ENCODE measurements at places on chromosomes 11 and 22.

GRCh38 chr11:13287681-13288080 lies 10.1 kb downstream of the BMAL1 start:
- no peak for DNase-seq

DNA sequence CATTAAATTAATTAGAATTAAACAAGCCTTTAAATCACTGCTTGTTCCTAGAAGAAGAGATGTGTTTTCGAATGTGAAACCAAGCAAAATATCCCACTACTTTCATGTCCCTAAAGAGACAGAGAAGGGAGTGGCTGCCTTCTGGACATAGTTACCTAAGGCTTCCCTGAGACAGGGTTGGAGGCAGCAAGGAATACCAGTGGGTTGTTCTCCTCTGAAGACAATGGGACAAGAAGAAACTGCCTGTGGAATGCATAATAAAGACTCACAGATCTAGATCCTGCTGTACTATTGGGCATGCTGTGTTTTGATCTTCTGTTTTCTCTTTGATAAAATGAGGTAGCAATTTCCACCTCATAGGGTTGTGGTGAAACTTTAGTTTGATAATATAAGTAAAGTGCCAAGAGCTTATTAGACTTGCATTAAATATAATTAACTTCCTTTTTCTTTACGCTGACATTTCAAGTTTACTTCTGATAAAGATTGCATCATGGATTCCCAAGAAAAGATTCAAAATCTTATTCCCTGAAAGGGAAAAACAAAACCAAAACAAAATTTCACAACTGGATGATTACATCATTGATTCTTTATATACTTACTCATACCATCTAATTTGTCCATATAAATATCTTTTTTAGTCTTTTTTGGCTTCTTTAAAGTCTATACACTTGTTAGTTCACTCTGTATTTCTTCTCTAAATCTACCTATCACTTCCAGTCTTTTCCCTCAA lies 621.3 kb downstream of the ETS1 start:
- no peak for DNase-seq

DNA sequence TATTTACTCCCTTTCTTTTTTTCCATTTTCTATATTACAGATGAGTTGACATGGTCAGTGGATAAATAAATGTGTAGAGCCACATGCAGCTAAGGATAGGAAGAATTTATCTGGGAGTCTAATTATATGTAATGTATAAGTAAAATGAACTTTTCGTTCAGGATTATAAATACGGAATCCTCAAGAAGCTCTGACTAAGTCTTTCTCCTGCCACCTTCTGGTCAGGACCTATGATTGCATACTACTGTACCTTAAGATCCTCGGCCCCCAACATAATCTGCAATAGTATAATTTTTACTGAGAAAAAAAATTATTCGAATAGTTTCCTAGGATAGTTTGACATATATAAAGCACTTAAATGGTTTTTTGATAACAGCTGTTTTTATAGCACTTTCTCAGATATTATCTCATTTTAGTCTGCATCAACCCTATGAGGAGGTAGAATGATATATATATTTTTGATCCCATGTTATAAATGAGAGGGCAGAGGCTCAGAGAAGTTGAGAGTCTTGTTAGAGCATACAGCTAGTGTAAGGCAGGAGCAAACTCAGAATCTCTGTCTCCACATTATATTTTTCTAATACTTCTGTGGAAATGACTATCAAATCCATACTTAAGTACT lies 36.1 kb downstream of the CCDC90B start:
- DNase-seq, result no peak

- DNase-seq, result no peak
These were observed 13.9 kb downstream of the MGAT3 start for GRCh38 chr22:39470451-39471291.

DNA sequence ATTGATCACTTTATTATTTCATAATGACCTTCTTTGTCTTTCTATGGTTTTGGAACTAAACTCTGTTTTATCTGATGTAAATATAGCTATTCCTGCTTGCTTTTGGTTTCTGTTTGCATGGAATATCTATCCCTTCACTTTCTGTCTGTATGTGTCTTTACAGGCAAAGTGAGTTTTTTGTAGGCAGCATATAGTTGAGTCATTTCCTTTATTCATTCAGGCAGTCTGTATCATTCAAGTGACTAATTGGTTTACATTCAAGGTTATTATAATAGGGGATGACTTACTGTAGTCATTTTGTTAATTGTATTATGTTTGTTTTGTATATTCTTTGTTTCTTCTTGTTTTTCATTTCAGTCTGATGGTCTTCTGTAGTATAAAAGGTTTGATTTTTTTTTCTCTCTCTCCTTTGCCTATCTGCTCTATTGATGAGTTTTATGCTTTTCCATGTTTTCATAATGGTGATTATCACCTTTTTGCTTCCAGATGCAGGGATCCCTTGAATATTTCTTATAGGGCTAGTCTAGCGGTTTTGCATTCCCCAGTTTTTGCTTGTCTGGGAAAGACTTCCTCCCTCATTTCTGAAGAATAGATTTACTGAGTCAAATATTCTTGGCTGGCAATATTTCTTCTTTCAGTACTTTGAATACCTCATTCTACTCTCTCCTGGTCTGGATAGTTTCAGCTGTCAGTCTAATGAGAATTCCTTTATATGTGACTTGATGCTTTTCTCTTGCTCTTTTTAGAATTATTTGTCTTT lies 50.4 kb downstream of the GDPD4 start:
- peak; percentile 78 for DNase-seq

DNA sequence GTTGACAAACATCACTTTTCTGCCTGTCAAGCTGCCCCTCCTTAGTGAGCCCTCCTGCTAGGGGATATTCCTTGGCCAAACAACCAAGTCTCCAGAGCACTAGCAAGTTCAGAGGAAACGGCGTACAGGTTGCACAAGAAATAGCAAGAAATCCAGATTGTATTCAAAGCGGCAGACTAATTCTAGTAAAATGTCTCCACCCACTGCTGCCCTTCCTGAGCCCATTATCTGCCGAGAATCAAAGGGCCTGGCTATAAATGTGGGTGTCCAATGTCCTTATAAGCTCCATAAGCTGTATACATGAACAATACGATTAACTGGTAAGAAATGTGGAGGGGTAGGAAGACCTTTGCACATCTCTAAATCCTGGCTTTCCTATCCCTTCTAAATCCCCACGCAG lies 44.0 kb upstream of the AKIP1 start:
- no peak for DNase-seq

DNA sequence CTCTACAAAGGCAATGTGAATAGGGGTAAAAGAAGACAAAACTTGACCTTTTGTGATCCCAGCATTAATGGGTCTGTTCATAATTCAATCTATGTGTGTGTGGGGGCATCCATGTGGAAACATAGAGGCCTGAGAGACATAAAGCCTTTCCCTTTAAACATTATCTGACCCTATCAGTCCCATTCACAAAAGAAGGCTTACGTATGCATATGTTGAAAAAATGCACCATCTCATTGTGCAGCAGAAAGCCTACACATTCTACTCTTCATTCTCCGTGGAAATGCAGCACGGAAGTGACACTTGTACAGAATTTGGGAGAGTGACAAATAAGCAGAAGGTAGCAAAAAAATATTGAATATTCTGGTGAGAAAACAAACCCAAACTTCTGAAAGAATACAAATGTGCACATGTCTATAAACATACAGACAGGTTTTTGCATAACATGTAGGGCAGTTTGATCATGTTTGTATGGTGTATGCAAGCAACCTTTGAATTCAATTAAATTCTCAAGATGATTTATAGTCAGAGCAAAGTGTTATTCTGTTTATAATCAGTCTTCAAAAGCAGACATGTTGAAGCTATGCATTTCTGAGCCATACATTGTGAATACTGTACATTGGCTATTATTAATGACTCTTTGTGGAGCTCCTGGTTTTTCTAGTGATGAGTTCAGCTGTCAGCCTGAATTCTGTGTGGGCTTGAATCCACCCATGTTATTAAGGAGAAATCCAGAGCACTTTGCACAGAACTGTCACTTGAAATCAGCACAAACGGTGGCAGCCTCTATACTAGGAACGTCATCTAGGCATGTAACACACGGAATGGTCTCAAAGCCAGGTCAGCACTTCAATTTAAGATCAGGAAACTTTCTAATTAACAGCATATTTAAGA lies 236.8 kb downstream of the DCDC1 start:
- DNase-seq, result no peak

GRCh38 chr11:119371778-119372182 lies 9.7 kb downstream of the USP2 start:
- DNase-seq, result no peak

GRCh38 chr11:106706355-106706754 lies 311.9 kb downstream of the GUCY1A2 start:
- DNase-seq, result peak; percentile 63

DNA sequence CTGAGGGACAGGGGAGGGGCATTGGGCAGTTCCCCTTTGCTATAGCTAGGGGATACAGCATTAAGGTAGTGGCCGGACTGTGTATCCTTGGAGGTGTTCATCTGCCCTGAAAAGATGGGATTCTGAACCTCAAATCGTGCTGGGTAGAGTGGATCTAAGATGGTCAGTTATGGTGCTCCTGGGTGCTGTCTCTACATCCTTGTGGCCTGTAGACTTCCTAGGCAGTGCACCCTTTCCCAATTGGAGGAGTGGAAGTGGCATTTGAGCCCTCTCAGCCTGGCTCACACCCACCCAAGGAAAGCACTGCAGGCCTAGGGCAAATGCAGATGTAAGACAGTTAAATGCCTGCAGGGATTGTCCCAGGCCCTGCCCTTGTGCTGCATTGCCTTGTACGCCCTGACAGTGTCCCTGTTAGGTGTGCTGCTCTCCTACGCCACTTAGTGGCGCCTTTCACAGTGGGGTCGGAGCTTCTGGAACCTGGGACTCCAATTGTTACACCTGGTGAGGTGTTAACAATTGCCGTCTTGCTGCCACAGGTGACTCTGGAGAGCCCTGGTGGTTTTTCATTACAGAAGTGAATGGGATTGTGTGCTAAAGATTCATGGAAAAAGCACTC lies 35.0 kb downstream of the PPFIBP2 start:
- no peak for DNase-seq

All from SW 1271 (cell line).